Lung (tissue), 17 donors: ENCODE measurements at places on chromosomes 1 and 21. TPM values are rescaled to one million over a fixed set of nuclear protein-coding genes. Genes with fewer than 3 reads are reported as not detected.

Gene HMCN1
- 26.0 TPM for total RNA-seq

Gene OR2T8
- total RNA-seq, result 0.21 TPM

DNA sequence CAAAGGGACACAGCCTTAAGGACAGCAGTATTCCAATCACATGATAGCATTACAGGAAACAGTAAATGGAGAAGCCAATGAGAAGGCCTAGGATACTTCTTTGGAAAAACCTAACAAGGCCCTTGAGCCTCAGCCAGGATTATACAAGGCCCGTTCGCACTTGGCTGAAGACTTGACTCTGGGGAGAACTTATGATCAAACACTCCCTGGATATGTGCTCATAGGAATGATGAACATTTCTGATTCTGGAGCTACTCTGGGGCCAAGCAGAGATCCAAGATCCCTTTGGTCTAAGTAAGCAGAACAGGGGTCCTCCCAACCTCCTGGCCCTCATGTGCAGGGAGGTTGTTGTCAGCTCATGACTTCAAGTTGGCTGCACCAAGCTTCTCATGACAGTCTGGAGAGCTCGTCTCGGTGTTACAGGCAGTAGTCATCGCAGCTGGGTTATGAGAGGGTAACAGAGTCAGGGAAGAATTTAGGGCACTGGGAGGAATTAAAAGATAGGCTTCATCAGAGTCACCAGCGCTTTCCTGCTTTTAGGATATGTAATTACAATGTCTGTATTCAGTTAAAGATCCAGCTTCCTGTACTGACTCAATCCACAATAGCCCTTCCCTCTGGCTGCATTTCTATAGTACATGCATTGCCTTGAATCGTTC, 92.5 kb upstream of the IRF2BP2 start:
- H3K4me3 ChIP-seq, result no peak overlapping the region
- H3K27me3 ChIP-seq, result no peaks in the 10 kb centered on the region
- peaks cover 17% of the 10 kb centered on the region for H3K4me1 ChIP-seq

GRCh38 chr21:14452727-14453241, 69.8 kb upstream of the HSPA13 start:
- H3K4me3 ChIP-seq, result no peak overlapping the region
- H3K36me3 ChIP-seq, result no peaks in the 10 kb centered on the region
- H3K27me3 ChIP-seq, result no peaks in the 10 kb centered on the region

GRCh38 chr1:156788136-156788535, 20.8 kb downstream of the PRCC start:
- peaks cover 37% of the 10 kb centered on the region for H3K36me3 ChIP-seq
- no peak overlapping the region for H3K4me3 ChIP-seq
- DNase-seq, result no peak
- H3K4me1 ChIP-seq, result no peaks in the 10 kb centered on the region

- H3K4me3 ChIP-seq, result no peak overlapping the region
- DNase-seq, result no peak
- no peaks in the 10 kb centered on the region for H3K27me3 ChIP-seq
- H3K27ac ChIP-seq, result no peak overlapping the region
- H3K36me3 ChIP-seq, result no peaks in the 10 kb centered on the region
Observed at GRCh38 chr1:102588536-102588935, 519.8 kb downstream of the COL11A1 start.

GRCh38 chr1:206664740-206665139, 20.0 kb upstream of the MAPKAPK2 start:
- H3K36me3 ChIP-seq, result no peaks in the 10 kb centered on the region
- H3K27ac ChIP-seq, result no peak overlapping the region
- H3K4me1 ChIP-seq, result no peaks in the 10 kb centered on the region
- no peaks in the 10 kb centered on the region for H3K27me3 ChIP-seq
- H3K4me3 ChIP-seq, result no peak overlapping the region
- DNase-seq, result no peak

DNA sequence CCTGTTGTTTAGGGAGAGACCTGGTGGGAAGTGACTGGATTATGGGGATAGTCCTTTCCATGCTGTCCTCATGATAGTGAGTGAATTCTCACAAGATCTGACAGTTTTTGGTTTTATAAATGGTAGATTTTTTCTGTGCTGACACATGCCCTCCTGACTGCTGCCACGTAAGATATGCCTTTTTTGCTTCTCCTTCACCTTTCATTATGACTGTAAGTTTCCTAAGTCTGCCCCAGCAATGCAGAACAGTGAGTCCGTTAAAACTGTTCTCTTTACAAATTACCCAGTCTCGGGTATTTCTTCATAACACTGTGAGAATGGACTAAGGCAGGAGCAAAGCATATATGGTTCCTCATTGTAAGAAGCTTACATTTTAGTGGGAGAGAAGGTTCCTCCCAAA, 1727.2 kb downstream of the NCAM2 start:
- no peaks in the 10 kb centered on the region for H3K27me3 ChIP-seq
- DNase-seq, result no peak
- H3K36me3 ChIP-seq, result no peaks in the 10 kb centered on the region
